ENCODE measurements at places on chromosomes 11 and 22. TPM values are rescaled to one million over a fixed set of nuclear protein-coding genes. Genes with fewer than 3 reads are reported as not detected.

- no peak for DNase-seq
Observed at GRCh38 chr11:13941775-13942174, 20.7 kb upstream of the SPON1 start.

- no peak for DNase-seq
Observed at GRCh38 chr11:14669958-14670357, 26.4 kb downstream of the PDE3B start.

- no peak for DNase-seq
Observed at GRCh38 chr11:43952401-43953342, 10.2 kb downstream of the C11orf96 start.

DNA sequence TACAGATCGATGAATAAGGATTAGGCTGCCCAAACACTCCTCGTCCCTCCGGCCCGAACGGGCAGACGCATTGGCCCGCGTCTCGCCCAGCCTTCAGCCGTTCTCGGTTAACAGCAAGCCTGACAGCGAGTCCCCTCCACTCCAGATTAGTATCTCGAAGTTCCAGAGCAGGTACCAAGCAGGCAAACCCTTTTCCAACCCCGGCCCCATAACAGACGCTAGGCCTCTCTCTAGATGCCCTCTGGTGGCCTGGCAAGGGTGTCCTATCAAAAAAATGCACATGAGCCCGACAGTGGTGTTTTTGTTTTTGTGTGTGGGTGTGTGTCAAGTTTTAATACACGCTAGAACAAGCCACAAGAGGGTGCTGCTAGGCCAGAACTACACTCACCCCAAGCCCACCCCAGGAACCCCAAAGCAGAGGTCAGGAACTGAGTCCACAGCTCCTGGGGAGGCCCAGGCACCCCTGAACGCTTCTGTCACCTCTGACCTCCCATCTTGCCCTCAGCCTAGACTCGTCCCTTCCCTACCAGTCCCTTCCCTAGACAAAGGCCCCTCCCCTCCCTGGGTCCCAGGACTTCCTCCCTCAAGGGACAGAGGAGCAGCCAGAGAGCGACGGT is 658 bp upstream of the ARFGAP2 start:
- DNase-seq = peak; percentile 71

DNA sequence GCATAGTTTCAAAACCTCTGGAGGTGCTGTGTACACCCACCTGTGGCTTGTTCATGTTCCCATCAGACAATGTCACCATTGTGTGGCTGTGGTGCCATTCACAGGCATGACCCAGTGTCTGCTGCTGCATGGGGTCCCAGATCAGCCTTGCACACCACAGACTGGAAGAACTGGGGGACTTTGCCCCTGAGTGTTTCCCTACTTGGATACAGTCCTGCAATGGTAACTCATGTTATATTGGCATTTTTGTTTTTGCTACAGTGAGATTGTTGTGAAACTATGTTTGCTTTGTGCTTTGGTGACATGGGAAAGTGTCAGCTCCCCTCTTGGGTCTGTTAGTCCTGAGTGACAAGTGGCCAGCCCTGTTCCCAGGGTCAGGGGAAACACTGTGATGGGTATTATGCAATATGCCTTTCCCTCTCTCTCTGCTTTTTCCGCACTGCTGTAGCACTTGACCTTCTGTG is 108.8 kb downstream of the NAV2 start:
- peak; percentile 54 for DNase-seq

GRCh38 chr11:113373306-113373705 is 14.3 kb upstream of the ANKK1 start:
- DNase-seq = no peak

Gene KRTAP5-10
- not detected for total RNA-seq

Gene OR52A1
- total RNA-seq = not detected

- DNase-seq = peak; percentile 16
Observed at GRCh38 chr22:49329636-49330035, 498.0 kb downstream of the BRD1 start.

Gene NRGN
- 99.1 TPM for total RNA-seq

Data from lower lobe of right lung (tissue), 2 donors.